ENCODE measurements at places on chromosomes 6 and 20.

GRCh38 chr6:56399672-56400263, 152.4 kb upstream of the COL21A1 start:
- DNase-seq, result no peak

- DNase-seq, result no peak
Observed at GRCh38 chr20:38926934-38927616, 858 bp downstream of the FAM83D start.

DNA sequence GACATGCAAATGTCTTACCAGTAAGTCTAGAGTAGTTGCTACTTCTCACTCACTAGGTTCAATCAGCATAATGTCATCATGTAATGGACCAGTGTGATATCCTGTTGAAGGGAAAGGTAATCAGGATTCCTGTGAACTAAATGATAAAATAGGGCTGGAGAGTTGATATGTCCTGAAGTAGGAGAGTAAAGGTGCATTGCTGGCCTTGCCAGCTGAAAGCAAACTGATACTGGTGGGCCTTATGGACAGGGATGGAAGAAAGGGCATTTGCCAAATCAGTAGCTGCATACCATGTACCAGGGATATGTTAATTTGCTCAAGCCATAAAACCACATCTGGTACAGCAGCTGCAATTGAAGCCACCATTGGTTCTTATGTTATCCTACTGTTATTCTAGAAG, 37.5 kb upstream of the IYD start:
- DNase-seq, result no peak

- no peak for DNase-seq
Observed at GRCh38 chr6:75275067-75275466, 9.5 kb downstream of the TMEM30A start.

DNA sequence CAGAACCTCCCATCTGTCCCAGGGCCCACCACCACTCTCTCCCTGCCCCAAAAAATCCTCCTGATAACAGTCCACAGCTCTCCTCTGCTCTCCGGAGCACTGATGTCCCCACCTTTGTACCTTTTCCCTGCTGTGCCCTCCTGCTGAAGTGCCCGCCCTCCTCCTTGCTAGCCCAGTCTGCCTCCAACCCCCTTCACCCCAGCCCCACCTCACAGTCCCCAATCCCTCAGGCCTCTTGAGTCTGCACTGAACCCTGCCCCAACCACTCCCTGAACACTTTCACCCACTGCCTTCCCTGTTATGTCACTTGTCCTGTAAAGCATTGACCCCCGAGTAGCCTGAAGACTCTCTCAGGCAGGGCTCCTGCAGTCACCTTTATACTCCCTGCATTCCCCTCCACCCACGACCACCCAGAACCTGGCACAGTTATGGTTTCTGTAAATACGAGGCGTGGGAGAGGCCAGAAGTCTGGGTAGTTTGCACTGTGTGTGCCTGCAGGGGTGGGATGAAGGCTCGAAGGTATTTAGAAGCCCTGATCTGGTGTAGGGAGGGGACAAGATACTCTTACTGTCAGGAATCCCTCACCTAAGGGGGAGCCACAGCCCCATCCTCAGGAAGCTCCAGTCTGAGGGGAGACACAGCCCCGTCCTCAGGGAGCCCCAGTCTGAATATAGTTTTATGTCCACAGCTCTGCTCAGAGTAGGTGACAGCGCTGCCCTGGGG, 5.4 kb downstream of the GLP1R start:
- no peak for DNase-seq

DNA sequence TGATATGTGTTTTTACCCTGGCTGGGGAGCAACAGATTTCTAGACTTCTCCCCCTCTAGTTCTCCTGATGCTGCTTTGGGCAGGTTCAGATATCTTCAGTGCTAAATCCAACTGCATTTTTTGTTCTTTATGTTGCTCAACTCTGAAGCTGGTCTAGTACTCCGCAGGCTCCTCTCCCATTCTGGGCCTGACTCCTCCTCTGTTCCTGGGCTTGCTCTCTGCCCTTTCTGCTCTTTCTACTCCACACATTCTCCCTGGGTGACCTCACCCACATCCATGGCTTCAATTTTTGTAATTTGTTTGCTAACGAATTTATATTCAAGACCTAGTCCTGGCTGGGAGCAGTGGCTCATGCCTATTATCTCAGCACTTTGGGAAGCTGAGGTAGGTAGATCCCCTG, 6.4 kb downstream of the FYN start:
- DNase-seq, result no peak

- DNase-seq, result no peak
Observed at GRCh38 chr6:83354747-83355146, 76.1 kb downstream of the ME1 start.

DNA sequence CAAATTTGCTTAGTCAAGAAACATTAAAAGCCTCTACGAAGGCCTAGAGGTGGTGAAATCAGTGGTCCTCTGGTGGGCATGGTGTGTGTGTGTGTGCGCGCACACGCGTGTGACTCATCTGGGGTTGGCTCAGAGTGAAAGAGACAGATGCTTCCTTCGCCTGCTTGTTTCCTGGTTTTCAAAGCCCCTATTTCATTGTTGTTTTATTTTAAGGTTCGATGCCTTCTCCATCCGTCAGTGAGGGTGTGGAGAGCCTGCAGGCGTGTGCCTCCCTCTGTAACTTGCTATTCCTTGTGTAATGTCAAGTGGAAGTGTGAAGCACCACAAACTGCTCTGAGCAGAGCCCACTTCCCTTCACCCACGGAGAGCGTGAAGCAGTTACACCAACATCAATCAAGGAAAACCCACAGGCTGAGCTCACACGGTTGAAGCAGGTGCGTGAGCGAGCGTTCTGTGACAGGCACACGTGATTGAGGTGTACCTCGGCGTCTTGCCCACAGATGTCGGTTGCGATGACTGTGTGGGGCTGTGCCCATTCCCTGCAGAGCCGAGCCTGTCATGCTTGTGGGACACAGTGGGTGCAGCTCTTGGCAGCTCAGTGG, 233.9 kb downstream of the PRL start:
- no peak for DNase-seq

GRCh38 chr20:59032713-59033059, 551 bp upstream of the ATP5F1E start:
- peak; percentile 37 for DNase-seq

DNA sequence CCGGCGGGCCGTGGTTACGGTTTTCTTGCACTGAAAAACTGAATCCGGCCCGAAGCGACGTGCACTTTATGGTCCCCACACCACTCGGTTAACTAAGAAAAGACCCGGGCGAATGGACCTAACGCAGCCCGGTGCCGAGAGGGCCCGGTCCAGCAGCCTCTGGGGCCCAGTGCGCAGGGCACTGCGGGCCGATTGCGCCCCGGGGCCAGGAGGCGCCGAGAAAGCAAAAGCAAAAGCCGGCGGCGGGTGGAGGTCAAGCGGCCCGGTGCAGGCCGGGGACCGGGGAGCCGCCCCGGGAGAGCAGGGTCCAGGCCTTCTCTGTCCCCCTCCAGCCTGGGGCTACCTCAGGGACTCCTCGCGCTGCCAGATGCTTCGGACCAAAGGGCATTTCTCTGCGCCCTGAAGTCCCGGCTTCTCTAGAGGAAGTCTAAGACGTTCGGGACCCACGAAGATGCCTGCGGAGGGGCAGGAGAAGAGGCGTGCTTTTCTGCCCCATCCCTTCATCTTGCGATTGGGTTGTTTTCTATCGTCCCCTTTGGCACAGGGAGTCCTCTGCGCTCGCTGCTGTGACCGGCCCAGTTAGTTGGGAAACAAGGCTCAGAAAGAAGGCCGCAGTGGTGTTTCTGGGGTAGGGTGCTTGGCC, 4.4 kb downstream of the FOXF2 start:
- DNase-seq, result no peak

DNA sequence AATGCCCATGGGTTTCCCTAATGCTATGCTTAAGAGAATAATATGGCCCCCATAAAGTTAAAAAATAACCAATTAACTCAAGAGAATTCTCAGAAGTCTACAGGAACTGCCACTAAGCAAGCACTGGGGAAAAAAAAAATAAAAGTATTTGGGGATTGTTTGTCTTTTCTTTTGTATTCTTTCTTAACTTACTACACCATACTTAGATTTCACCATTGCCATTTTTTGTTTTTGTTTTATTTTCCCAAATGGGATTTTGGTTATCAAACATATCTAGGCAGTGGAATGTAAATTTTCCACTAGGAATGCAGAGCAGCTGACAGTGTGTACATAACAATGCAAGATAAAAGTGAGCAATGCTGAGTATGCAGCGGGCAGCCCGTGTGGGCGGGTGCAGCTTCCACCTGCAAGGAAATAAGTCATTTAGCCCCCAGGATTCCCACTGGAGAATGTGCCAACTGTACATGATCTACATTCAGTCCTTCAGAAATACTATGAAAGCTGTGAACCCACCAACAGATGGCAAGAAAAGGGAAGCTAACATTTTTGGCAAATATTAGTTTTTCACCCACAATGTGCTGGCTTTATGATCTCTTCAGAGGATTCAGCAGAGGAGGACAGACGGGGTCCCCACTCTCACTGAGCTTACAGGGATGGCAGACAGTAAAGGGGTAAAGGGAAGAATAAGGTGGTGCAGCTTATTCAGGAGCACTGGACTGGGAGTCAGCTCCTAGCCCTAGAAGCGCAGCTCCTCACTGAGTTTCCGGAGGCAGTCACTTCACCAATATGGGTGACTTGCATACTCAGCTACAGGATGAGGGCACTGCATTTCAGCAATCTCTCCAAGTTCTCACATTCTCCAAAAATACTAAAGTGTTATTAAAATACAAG, 44.4 kb downstream of the DCDC2 start:
- DNase-seq, result peak; percentile 17

- DNase-seq, result peak; percentile 40
Observed at GRCh38 chr6:10369896-10370295, 45.0 kb downstream of the TFAP2A start.

DNA sequence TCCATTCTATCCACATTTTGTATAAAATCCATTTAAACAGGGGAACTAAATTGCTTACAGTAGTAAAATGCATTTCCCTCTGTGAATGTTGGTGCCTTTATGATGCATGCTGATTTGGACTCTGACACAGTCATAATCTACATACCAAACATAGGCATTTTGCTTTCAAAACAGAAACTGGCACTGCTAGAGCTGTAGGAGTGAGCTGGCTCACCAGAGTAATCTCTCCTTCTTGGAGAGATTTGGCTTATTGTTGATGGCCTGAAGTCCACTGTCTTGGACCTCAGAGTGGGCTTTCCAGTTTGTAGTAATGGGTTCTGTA, 363.2 kb upstream of the FLRT3 start:
- DNase-seq, result no peak

DNA sequence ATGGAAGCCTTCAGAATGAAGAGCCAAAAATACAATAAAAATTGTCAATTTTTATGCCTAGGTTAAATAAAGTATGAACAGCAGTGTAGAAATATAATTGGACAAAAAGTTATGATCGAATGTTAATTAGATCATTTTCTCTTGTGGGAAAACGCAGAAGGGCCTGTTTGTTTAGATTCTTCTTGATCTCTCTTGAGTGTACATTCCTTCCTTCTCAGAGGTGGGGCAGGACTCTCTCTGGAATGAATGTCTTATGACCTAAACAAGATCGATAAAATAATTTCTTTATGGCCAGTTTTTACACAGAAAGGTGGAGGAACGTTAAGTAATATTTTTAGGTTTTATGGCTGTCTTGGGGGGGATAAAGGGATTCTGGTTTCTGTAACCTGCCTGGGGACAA, 500.1 kb upstream of the MARCKS start:
- no peak for DNase-seq

DNA sequence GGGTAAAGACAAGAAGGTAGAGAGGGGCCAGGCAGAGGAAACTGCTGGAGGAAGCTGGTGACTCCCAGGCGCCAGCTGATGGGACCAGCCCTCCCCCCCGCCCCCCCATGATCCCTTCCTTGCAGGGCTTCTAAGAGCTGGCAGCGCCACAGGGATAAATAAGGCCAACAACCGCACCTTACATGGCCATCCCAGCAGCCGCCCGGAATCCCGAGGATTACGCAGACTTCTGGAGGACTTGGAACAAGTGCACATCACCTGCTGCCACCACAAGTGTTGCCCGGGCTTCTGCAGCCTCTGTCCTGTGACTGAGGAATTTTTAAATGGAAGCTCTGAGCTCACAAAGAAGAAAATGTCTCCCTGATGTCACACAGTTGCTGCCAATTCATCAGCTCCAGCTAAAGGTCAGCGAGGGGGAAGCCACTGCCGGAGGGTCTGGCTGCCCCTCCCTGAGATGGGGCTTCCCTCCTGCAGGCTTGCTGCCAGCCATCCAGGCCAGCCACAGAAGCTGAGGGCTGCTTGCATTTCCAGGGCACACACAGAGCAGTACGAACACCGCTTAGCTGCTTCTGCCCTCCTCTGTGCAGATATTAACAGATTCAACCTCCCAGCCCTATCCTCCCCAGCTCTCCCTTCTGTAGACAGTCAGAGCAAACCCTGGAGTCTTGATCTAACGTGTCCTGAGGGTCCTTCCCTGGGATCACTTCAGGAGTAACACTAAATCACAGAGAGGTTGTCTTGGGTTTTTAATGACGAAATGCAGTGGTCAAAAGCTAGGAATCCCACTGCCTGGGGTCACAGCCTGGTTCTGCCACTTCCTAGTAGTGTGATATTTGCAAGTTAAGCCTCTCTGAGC, 38.6 kb upstream of the PIM1 start:
- no peak for DNase-seq

GRCh38 chr6:101422251-101422650, 28.7 kb downstream of the GRIK2 start:
- no peak for DNase-seq

DNA sequence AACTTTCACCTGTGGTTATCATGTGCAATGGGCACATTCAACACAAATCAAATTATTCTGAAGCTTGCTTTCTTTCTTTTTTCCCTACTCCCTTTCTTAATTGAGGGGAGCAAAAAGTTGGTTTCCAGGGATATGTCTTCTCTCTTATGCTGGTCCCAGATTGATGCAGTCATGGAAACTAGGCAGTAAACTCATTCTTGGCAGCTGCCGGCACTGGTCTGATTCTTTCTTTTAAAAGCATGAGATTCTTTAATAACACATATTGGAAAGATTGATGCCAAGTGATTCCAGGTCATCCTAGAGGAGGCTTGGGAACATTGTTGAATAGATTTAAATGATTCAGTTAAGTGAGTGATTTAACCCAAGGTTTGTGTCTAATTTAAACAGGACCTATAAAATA, 29.0 kb downstream of the PTPRA start:
- DNase-seq, result no peak

DNA sequence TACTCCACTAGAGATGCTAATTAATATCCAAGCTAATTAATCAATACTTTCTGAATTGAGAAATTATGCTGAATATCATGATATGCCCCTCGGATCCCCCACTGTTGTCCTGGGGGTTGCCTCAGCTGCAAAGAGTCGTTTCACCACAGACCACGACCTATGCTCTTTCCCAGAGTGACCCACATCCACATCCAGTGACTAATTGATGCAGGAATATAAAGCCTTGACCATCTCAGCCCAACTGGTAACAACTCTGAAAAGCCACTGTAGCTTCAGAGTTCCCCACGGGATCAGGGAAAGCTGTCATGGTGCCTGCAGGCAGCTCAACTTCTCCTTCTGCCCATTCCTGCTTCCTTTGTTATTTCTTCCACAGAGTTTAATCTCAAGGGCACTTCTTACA, 116.9 kb downstream of the RWDD2A start:
- DNase-seq, result no peak

DNA sequence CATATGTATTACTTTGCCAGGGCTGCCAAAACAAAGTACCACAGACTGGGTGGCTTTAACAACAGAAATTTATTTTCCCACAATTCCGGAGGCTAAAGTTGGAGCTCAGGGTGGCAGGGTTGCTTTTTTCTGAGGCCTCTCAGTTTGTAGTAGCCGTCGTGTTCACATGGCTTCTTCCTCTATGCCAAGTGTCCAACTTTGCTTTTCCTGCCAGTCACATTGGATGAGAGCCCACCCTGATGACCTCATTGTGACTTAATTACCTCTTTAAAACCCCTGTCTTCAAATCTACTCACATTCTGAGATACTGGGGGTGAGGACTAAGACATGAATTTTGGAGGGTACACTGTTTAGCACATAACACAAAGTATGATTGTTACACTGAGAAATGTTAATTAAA, 9.9 kb upstream of the ECT2L start:
- DNase-seq, result no peak

Data from H54 (cell line).